Retina (tissue), 1 donor: ENCODE measurements at places on chromosomes 7 and 10.

GRCh38 chr7:137026176-137026500, 157.7 kb downstream of the CHRM2 start:
- DNase-seq: no peak

GRCh38 chr7:158474488-158474887, 113.1 kb downstream of the PTPRN2 start:
- no peak for DNase-seq

- DNase-seq: no peak
These were observed 3.6 kb downstream of the CCDC71L start for GRCh38 chr7:106657085-106657991.

- DNase-seq: no peak
These were observed 21.6 kb downstream of the OGDHL start for GRCh38 chr10:49740346-49741107.

- no peak for DNase-seq
These were observed 70.3 kb upstream of the HDAC9 start for GRCh38 chr7:18425227-18425626.

DNA sequence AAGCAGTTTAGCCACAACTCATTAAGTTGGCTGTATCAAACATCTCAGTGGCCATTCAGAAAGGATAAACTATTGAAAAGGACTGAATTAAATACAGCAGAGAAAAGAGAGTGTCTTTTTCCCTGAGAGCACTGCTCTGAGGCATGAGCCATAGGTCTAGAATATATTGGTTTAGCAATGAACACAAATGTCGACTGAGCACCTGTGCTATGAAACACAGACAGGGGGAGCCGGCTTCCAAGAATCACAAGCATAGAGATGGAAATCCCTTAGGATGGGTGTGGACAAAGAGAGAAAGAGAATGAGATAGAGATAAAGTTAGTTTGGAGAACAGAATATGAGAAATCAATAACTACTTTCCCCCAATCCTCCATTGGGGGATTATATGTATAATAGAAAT, 54.8 kb downstream of the DGKI start:
- DNase-seq: no peak

DNA sequence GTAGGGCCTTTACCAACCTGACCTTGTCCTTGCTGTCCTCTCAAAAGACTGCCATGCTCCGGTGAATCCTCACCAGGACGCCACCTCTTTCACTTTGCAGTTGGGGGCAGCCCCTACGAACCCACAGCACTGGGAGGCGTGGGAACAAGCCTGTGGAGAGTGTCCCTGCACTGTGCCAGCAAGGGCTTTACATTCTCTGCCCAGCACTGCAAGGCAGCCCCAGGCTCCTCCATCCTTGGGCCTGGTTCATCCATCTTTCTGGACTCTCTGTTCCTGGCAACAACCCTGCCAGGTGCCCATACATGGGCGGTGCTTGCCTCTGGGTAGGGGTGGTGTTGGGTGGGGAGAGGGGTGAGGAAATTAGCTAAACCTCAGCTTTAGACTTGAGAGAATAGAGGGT, 1.4 kb downstream of the CHAT start:
- DNase-seq: no peak

GRCh38 chr10:86599041-86599440, 55.3 kb upstream of the OPN4 start:
- DNase-seq: no peak

DNA sequence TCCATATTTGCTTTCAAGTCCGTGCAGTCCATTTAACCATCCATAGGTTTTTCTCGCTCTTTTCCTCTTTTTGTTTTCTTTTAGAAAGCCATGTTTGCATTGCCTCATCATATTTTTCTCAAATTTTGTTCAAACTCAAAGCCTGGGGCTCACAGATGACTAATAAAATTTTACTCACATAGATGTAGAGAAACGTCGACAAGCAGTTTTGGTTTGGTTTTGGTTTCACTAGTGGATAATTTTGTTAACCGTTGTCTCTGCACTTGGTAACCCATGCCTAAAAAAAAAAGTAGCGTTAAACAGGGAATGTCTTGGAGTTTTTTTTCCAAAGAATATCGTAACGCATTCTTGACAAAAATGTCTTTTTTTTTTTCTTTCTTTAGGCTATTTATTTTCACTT, 344.2 kb upstream of the GALNT17 start:
- no peak for DNase-seq

DNA sequence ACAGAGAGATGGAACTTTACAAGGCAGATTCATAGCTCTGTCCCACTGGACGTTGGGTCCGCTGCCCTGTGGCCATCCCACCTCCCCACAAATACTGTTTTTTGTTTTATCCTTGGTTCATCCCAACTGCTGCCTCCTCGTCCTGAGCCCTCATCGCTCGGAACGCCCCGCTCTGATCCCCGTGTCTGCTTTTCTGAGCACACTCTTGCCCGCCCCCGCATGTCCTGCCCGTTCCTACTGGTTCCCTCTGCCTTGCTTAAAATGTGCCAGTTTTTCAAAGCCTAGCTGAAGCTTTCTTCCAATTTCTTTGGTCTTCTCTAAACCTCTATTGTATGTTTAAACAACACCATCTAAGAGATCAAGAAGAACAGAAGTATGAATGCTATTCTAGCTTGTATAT, 19.4 kb downstream of the RNF32 start:
- no peak for DNase-seq

- no peak for DNase-seq
These were observed 6.7 kb upstream of the KMT2E start for GRCh38 chr7:105007298-105007697.

GRCh38 chr7:10075866-10076265, 897.8 kb upstream of the PHF14 start:
- no peak for DNase-seq

DNA sequence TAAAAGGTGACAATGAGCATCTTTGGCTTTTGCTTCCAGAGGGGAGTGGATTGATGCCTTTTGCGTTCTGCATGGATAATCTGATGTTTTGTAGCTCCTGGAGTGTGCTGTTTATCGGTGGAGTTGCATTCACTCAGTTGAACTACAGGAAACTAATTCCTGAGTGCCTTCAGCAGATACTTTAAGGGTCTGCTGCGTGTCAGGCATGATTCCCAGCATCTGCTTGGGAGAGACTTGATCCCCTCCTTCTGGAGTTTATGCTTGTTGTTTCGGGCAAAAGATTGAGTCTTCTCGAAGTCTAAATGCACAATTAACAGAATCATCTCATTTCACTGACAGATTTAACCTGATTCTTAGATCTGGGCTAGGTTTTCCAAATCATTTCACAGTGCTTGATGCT, 46.2 kb downstream of the CELF2 start:
- DNase-seq: no peak

DNA sequence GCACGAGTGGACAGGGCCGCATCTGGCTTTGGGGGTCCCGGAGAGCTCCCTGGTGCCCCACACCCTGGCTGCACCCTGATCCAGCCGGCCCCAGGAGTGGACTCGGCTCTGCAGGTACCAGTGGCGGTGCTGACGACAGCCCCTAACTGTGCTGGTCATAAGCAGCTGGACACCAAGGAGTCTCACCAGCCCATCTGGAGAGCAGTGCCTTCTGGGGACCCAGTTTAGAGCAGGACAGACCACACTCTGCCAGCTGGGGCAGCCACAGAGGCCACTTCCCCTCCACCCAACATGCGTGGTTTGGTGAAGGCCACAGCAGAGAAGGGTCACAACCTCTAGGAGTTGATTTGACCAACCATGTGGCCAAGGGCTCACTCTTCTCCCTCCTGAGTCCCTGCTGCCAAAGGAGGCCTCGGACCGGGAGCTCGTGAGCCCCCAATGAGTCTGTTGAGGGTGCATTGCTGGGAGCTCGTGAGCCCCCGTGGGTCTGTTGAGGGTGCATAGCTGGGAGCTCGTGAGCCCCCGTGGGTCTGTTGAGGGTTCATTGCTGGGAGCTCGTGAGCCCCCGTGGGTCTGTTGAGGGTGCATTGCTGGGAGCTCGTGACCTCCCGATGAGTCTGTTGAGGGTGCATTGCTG, 16.0 kb upstream of the INPP5A start:
- no peak for DNase-seq

- DNase-seq: no peak
These were observed 56.6 kb downstream of the CHRM2 start for GRCh38 chr7:136925044-136925443.

- no peak for DNase-seq
These were observed 72.6 kb downstream of the SHH start for GRCh38 chr7:155739538-155740143.

GRCh38 chr7:79063019-79063698, 390.3 kb downstream of the MAGI2 start:
- no peak for DNase-seq

DNA sequence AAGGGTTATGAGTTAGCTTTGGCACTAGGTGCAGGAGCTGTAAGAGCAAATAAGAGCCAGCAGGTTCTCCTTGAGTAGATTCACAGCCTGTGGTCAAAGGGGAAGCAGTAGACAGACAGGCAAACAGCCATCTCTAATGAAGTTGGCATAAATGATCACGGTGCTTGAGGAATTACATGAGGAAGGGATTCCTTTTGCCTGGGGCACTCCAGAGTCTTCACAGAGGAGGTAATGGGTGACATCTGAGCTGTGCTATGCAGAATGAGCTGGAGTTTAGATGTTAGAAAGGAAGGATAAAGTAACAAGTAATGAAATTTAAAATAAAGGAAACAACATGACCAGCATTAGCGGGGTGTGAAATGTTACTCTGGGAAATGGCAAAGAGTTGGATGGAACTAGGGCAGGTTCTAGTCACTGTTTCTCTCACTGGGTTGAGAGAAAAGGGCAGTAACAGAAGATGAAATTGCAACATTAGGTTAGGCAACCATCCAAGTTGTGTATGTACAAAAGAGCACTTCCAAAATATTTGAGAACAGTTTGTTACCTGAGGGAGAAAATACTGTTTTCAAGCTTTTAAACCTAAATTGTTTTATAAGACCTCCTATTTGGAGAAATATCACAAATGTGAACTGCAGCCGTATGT, 613.8 kb downstream of the PHTF2 start:
- DNase-seq: no peak

- DNase-seq: no peak
These were observed 351.4 kb downstream of the ABCA13 start for GRCh38 chr7:48522692-48523091.

DNA sequence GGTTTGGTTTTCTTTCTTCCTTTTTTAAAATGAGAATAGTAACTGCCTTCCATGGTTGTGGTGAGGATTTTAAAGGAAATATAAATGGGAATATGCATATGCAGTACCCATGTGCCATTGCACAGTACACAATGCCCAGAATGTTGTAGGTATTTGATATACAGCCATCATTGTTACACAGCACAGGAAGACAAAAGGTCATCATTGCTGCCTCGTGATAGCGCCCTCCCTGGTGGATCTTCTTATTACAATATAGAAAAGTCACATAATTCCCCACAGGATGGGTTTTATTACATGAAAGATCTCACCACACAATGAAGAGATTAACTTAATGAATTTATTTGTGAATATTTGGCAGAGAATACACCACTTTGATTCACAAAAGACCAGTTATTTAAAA, 76.5 kb downstream of the PPP1R17 start:
- no peak for DNase-seq

DNA sequence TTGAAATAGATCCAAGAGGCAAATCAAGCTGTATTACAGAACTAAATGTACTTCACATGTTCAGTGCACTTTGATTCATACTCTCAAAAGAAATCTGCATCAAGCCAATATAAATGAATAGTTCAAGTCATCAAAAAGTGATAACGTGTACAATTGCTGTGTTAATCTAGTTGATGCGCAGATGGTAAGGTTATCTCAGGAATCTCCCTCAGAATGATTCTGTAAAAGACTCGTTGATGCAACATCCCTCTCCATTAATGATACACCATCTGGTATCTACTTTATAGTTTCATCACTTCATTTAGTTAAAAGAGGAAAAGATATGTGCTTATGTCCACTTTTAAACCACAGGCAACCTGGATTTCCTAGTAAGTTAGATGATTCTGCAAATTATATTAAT, 200.6 kb downstream of the CHCHD3 start:
- no peak for DNase-seq

- no peak for DNase-seq
These were observed 38.3 kb upstream of the DLG5 start for GRCh38 chr10:77964811-77965210.

GRCh38 chr7:28804990-28805389, 153.1 kb downstream of the TRIL start:
- DNase-seq: no peak

DNA sequence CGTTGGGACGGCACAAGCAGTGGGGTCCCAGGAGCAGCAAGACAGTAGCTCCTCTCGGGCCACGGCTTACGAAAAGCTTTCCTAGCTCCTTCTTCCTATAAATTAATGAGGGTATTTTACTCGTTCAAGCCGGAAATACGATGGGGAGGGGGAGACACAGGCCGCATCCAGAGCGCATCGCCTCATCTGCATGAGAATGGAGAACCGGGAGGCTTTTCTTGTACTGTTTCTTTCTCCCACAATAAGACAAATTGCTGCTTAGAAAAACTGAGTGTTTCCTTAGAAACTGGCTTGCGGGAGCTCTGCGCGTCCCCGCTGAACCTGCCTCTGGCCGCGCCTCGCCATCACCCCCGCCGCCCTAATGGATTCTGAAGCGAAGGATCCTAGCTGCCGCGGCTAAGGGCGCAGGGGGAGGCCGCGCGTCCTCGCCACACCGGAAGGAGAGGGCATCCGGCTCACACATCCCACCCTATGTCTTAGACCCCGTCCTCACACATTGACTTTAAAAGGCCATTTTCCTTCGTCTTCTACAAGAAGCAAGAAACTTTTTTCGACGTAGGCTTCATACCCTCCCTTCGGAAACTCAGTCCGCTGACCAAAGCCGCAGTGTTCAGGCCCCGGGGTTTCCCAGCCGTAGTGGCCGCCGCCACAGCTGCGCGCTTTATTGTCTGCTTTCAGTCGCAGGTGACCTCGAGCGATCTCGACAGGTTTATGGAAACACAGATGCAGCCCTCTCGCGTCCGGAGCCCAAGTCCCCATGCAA, 8.8 kb downstream of the NXPH1 start:
- no peak for DNase-seq

DNA sequence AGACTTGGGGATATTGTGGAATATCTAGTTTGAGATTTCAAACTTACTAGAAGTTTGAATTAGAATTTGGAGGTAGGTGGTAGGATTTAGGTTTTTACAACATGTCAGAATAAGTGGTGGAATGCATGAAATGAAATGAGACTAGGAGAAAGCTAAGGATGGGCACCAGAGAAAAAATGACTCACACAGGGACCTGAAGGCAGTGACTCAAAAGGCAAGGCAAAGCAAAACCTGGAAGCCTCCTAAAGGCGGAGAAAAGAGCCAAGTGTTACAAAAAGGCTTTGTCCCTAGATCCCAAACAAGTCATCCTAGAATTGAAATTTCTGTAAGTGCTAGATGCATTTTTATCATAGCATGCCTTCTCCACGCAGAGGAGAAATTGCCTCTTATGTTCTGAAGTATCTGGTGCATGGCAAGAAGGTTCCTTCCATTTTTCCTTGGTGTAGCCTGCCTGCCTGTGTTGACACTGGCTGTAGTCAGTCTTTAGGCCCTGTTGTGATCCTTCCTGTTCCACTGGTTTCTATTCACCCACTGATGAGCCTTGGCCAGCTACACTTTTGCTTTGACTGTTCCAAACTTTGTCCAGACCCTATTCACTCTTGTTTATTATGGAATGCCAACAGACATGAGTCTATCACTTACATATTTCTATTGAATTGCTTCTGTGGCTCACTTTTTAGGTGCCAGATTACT, 109.3 kb downstream of the ETV1 start:
- no peak for DNase-seq
